ENCODE measurements at places on chromosomes 1 and 21.

- peak; percentile 51 for DNase-seq
Observed at GRCh38 chr1:224592636-224593582, 23.2 kb upstream of the CNIH3 start.

- no peak for DNase-seq
Observed at GRCh38 chr21:43362321-43362791, 64.6 kb downstream of the SIK1 start.

- no peak for DNase-seq
Observed at GRCh38 chr1:56978819-56979218, 13.0 kb upstream of the C8B start.

DNA sequence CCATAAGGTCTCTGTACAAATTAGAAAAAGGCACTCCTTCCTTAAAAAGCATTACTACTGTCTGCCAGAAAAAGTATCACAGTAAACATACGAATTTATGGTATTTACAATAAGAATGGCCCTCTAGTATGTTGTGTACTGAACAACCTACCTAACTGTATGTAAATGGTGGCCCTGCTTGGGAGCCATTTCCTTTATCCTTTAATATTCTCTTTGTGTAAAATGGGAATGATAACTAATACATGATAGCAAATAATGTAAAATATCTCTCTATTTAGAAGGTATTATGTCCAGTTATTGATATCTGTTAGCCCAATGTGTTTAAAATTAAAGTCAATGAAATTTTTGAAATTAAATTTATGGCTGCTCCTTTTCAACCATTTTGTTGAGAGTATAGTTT, 5.2 kb downstream of the DR1 start:
- no peak for DNase-seq

GRCh38 chr21:38136201-38136600, 120.6 kb upstream of the KCNJ15 start:
- DNase-seq, result no peak

DNA sequence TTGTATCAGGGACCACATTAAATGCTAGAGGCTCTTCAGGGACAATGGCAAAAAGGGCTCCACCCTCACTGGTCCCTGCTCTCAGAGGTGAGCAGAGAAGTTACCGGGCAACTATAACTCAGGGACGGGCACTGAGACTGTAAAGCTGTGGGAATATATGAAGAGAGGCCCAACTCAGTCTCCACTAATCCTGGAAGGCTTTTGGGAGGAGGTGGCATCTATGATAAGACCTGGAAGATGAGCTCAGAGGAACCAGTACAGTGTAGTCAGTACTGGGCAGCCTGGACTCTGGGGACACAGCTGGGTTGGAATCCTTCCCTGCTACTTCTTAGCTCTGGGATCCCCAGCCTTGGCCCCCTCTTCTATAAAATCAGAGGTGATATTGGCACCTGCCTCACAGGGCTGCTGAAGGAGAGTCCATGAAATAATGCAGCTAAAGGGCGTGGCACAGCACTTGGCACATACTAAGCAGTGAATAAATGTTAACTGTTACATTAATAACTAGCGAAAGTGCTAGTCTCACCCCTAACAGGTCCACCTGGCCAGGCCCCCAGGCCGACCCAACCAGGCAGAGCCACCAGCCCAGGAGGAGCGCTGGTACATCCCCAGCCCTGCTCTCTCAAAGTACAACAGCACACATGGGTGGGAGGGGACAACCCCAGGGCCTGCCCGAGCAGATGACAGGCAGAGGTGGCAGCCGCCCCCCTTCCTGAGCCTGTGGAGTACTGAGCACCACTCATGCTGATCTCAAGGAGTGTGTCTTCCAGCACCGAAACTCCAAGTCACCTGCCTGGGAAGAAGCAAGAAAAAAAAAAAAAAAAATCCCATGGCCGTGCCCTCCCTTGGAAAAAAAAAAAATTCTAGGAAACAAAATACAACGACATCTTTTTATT, 62.7 kb downstream of the CASZ1 start:
- no peak for DNase-seq

DNA sequence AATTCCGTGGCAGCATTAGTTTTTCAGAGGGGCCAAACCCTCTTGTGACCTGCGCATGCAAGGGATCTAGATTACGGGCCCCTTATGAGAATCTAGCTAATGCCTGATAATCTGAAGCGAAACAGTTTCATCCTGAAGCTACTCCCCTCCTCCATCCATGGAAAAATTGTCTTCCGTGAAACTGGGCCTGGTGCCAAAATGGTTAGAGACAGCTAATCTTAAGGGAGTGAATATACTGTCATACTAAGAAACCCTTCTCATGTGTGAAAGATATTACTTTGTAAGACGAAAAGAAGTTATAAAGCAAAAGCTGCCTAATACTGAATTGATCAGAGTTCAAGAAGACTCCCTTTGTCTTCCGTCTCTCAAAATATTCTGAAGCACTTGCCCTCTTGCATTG, 166.3 kb downstream of the DUSP10 start:
- no peak for DNase-seq

DNA sequence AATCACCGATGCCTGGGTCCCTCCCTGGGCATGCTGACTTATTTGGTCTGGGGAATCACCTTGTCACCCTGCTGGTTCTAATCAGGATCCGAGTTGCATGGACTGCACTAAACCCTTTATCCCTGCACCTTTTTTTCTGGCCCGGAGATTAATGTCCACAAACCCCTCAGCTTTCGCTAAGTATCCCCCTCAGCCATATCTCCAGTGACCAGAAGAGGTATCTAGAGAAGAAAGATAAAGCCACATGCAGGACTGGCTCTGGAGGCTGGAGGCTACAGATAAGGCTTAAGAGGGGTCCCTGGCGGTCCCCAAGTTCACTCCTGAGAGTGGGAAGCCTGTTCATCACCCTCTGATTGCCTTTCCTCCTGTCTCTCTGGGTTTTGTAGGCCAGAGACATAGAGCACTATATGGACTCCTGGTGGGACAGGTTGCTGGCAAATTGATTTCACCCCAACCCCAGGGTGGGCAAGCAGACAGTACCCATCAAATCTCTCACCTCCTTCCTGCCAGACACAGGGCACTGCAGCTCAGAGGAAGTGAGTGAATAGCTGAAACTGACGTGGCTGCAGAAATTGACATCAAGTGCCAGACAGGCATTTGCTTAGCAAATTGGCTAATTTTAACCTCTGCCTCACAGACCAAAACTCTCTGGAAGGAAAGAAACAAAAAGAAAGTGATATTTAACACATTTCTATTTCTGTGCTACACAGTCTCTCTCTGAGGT, 38.8 kb downstream of the HMGB4 start:
- no peak for DNase-seq

DNA sequence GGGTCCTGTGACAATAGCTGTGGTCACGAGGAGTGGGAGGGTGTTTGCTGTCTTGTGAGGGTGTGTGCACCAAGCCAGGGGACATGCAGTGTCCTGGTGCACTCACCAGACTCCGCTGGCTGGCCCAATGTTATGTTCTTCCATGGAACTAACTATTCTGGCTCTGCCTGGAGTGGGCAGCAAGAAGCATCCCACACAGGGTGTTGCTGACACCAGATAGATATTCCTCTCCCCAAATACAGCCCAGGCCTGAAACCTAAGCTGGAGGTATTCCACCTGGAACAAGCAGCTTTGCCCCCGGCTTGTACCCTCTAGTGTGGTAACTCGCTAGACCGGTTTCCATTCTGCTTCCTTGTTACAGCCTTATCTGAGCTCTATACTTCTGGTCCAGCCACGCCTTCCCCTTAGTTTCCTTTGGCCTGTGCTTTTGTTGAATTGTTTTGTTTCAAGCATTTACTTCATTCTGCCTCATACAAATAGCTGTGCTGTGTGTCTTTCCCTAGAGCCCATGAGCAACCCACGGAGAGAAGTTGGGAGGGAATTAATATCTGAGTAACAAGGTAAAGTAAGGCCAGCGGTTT, 14.7 kb upstream of the LY9 start:
- DNase-seq, result no peak

- DNase-seq, result peak; percentile 69
Observed at GRCh38 chr1:245375789-245376460, 221.1 kb downstream of the KIF26B start.

DNA sequence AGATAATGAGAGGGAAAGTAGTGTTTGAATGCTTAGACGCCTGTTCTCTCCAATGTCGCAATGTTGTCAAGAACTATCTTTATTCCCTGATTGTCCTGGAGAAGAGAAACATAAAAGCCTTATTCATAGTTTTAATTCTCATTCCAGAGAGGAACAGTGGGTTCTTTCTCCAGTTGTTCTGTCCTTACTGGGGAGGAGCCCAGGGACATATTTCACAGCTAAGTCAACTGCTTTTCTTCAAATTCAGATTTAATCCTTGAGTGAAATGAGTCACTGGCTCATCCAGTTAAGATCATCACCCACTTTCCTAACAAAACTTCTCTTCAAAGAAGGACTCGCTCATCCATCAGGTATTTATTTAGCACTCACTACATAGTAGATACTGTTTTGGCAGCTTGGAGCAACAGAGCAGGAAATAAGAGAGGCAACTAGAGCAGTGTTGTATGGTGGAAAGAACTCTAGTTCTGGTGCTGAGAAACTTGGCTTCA, 365.7 kb upstream of the USP24 start:
- no peak for DNase-seq

DNA sequence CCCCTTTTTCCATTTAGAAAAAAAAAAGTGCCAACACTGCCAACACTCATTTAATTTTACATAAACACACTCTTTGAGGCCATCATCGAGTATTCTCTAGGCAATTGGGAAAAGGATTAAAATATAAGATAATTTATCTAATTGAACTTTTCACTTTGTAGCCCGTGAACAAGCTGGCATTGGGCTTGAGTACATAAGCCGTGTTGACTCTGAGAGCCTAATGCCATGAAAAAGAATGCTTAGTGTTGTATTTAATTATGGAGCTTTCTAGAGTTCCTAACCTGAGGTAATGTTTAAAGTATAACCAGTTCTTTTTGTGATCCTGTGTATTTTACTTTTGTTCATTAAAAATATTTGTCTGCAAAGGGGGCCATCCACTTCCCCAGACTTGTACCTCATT, 193.8 kb downstream of the LYPLAL1 start:
- no peak for DNase-seq

GRCh38 chr1:159959451-159959850, 5.4 kb upstream of the SLAMF9 start:
- DNase-seq, result no peak

DNA sequence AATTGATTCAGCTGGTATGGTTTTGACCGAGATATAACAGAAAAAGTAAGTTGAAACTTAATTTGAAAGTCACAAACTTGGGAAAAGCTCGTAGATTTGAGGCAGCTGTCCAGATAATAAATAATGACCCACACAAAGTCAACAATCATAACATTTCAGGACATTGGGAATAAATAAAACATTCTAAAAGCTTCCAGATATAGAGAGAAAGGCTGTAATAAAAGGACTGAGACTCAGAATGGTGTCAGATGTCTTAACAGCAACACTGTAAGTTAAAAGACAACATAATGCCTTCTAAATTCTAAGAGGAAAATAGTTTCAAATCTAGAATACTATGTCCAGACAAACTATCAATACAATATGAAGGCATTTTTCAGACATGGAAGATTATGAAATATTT, 163.3 kb downstream of the CDC42BPA start:
- no peak for DNase-seq

DNA sequence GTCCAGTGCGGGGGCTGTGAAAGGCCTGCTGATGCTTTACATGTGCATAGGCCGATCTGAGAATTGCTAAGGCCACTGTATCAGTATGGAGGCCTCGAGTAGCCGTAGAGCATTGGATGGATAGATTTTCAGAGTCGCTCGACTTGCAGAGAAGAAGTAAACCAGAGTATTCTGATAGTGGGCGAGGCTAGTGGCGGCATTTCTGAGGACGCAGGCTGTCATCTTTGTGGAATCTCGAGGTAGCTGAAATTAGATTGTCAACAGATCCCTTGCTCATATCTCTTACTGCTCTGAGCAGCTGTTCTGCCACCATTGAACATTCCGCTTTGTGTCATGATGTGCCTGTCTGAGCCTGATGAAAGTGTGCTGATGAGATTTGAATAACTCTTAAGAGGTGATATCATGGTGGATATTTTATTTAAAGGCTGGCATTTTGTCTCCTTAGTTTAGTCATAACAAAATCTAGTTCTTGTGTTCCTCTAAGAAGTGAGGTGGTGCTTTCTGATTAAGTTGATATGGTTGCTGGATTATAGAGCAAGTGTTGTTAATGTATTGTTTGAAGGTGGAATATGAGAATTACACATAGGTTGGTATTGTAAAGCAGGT, 1.5 kb downstream of the KIF1B start:
- no peak for DNase-seq

DNA sequence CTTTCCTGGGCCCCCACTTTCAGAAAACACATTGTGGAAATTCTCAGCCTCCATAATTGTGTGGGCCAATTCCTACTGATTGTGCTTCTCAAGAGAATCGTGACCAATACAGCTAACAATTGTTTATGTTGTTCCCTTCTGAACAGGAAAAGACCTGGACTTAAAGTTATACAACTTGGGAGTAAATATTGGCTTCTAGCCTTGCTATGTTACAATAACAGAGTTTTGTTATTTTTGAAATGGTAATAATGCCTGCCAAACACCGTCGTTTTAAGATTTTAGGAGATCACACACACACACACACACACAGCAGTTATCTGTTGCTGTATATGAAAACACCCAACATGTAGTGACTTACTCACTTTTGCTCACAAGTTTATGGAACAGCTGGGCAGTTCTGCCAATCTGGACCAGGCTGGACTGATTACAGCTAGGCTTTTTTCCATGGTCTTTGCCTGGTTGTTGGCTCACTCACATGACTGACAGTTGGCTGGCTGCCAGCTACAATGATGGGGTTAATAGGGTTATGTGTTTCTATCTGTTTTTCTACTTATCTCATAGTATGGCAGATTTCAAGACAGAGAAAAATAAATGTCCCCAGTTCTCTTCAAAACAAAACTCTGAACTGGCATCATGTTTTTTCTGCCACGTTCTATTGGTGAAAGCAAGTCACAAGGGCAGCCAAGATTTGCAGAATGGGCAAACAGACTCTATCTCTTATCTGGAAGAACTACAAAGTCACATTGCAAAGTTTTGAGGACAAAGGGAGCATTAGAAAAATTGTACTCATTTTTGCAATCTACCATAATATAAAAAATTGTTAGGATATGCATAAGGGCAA, 447.5 kb downstream of the NEGR1 start:
- no peak for DNase-seq

DNA sequence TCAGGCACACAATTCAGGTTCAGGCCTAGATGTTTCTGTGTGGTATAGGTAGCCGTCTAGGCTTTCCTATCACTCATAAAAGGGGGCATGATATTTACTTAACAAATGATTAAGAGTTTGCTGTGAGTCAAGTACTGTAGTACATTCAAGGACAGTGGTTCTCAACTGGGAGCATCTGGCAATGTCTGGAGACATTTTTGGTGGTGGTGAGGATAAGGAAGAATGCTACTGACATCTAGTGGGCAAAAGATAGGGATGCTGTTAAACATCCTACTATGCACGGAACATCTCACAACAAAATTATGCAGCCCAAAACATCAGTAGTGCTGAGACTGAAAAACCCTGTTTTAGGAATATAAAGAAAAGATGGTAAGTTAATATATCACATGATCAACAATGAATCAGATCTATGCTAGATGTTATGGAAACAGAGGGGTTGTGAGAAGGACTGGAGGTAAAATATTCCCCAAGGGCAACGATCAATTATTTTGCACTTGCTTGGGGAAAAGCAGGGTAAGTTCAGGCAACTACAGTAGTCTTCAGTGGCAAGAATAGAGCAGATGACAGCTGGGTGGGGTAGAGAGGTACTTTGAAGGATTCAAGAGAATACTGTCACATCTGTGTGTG, 4.9 kb downstream of the DNTTIP2 start:
- DNase-seq, result no peak
